Activated CD4-positive, CD25-positive, alpha-beta regulatory T cell treated with anti-CD3 and anti-CD28 coated beads, Interleukin-2, amount 50 U/mL, for 72 hours (primary cell): ENCODE measurements at places on chromosomes 6 and 20.

DNA sequence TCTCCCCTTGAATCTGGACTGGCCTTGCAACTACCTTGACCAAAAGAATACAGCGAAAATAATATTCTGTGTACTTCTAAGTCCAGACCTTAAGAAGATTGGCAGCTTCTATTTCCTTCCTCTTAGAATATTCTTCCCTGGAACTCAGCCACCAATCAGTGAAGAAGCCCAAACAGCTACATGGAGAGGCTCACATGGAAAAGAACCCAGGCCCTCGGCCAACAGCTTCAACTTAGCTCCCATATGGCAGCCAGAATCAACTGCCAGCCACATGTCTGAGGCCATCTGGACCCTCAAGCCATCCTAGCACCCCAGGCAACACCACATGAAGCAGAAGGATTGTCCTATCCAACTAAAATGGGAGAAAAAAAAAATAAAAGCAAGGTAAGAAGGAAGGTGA is 178.8 kb downstream of the IBTK start:
- no peak for DNase-seq

DNA sequence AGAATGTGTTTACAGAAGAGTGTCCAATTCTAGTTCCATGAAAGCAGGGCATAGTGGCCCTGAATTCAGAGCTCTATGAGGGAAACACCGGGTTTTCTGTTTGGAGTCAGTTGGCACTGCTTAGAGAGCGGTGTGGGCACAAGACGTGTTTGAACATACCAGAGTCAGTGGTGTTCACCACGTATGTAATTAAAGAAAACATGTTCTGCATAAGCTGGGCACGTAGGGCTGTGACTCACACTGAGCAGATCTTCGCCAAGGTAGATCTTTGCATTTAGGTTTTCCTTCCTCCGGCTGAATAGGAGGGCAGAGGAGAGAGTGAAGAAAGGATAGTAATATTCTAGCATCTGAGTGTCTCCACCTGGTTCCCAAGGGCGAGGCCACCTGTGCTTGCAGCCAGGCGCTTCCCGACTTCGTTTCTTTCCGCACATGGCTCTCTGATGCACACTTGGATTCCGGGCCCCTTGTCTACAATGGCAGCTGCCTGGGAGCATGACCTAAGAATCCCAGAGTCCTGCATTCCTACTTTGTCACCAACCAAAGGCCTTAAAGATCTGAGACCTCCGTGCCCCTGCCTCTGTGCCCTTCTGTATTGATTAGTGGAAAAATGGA is 136.2 kb downstream of the ERMARD start:
- DNase-seq, result no peak

DNA sequence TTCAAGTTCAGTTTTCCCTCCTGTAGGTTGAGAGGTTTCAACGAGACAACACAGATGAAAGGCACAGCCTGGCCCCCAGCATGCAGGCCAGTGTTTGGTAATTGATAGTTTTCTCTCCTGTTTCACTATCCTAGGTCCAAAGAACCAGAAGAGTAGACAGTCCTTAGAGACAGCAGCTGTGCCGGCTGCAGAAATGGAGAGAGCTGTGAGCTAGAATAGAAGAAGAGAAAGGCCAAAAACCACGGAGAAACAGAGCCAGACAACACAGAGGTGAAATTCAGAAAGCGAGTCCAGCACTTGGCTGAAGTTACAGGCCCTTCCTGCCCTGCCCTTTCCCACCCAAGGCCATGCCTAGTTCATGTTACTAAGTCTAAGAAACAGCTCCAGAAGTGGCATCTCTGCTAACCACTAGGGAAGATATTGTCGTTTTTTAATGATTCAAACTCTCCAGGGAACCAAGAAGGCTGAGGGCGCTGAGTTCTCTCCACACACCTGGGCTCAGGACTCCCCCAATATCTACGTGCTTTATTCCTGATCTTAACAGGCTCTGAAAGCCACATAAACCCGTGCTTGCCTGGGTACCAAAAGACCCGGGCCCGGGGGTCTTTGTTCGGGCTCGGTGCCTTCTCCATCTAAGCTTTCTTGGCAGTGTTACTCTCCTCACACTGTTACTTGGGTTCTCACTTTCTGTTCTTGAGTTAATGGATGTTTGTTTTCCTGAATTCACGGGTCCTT is 16.5 kb upstream of the RBPJL start:
- no peak for DNase-seq

DNA sequence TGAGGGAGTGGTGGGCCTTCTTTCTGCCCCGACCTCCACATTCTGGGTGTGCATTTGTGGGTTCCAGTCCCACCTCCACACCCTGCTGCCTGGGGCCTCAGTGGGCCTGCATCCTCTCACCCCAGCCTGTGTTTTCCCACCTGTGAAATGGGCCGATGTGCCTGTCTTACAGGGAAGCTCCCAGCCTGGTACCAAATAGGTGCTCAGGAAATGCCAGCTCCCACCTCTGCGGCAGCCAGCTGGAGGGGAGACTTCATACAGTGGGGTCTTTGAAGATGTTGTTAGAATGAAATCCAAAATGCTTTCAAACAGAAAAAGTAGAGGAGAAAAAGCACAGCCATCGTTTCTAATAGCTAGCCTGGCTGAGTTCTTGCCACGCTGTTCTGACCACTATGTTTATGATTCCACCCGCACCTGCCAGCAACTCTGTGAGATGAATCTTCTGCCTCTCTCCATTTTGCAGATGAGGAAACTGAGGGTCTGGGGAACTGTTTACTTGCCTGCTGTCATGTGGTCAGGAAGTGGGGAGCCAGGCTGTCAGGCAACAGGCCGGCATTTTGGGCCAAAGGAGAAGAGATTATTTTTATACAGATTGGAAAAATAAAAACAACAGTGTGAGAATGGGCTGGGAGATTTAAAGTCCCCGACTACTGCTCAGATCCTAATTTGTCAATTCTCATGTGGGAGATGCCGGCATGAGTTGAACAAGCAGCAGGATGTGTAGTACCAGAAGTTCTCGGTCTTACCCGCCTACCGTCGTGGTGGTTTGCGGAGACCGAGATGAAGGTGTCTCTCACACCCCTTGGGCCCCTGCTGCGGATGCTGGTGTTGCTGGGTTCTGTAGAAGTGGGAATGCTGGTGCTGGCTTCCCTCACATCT is 4.6 kb downstream of the TMEM181 start:
- DNase-seq, result no peak

DNA sequence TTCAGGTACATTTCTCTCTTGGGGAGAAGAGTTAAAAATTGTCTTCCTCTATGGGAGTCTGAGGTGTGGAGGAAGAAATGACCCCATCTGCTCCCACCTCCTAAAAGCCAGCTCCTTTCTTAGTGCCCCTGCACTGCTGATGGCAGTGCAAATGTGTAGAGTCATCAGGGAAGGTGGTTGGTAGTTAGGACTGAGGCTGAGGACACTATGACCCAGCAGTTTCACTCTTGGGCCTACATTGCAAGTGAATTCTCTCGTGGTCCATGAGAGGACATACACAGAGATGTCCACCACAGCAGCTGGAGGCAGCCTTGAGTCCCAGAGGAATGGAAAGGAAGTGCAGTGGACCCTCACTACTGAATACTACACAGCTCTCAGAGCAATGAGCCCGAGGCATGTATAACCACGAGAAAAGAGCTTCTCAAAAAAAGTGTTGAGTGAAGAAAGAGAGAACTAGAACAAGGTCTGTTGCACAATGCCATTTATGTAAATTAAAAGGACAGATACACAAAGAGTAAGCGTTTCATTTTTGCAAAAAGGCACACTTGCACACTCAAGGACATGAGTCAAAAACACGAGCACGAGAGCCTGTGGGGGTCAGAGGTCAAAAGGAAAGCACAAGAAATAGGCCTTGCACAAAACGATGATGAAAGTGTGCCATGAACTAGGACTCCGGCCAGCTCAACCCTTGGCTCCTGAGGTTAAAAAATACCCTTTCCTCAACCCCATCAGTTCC is 308.2 kb upstream of the PRND start:
- DNase-seq, result no peak

DNA sequence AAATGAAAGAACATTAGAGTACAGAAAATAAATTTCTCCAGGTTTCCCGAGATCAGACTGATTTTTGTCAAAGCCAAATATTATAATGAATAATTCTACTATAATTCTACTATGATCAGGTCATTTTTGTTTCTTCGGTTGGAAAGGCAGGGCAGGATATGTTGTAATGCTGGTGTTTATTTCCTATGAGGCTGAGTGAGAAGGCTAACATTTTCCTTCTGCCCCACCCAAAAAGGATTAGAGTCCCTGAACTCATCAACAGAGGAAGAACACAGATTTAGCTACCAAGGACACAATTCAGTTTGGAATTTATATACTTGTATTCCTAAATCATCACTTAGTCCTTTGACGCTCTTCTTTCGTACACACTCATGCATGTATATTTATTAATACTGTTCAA is 318.9 kb downstream of the SYNE1 start:
- no peak for DNase-seq

GRCh38 chr6:122947355-122947754 is 48.7 kb upstream of the CLVS2 start:
- DNase-seq, result no peak

GRCh38 chr6:135750081-135750480 is 101.4 kb upstream of the PDE7B start:
- DNase-seq, result no peak

DNA sequence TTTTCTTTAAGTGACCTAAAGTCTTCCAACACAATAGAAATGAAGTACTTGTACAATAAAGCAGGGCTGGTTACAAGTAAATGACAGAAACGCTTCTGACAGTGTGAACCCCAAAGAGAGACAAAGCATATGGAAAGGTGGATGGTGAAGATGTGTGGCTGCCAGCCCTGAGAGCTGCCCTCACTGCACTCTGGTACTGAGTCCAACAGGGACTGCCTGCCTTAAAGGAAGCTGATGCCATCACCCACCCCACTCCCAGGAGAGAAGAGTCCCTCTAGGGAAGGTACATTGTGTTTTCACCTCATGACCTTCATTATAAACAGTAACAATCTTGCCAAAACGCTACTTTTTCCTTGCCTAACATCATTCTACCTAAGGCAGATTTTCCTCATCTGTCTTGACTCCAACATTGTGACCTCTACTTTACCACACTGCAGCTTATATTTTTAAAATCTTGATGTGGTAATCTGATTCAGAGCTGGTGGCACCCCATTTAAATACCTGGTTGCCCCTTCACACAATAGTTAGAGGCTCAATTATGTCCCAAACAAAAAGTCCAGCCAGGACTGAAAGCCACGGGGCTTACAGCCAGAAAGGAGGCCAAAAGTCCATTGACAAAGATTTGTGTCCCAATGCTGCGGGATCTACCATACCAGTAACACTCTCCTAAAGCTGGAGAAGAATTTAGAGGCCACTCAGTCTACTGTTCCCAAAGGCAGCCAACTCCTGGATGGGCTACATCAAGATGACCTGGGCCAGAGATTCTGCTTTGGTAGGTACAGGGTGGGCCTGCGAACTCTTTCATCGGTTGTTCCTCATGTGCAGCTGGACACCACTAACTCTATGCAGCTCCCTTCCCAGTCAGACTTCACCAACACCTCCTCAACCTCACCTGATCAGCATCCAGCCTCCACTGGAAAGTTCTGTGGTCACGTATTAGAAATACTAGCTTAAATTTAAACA is 4.4 kb downstream of the APMAP start:
- DNase-seq, result peak; percentile 12

DNA sequence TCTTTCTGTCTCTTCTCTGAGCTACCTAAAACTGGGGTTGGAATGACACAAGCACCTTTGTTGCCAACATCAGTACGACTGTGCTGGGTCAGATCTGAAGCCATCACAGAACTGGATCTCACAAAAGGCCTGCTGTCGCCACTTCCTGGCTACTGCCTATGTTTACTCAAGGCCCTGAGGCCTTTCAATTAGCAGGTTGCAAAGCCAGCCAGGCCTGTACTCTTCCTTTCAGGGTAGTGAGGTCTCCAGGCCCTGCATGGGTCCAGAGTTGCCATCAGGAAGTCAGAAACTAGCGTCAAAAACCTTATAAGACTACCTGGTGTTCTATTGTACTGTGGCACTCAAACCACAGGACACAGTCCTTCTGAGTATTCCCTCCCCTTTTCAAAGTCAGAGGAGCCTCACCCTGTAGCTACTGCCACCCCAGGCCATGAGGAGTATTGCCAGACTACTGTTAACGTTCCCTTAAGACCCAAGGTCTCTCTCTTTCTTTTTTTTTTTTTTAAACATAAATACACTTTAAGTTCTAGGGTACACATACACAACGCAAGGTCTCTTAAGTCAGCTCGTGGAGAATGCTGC is 937.4 kb upstream of the GJE1 start:
- no peak for DNase-seq

GRCh38 chr6:132020138-132020581 is 69.0 kb upstream of the CCN2 start:
- no peak for DNase-seq

- no peak for DNase-seq
These were observed 78.0 kb upstream of the SMIM8 start for GRCh38 chr6:87244380-87244779.

GRCh38 chr20:24995741-24996448 is 3.3 kb upstream of the APMAP start:
- DNase-seq, result peak; percentile 13

DNA sequence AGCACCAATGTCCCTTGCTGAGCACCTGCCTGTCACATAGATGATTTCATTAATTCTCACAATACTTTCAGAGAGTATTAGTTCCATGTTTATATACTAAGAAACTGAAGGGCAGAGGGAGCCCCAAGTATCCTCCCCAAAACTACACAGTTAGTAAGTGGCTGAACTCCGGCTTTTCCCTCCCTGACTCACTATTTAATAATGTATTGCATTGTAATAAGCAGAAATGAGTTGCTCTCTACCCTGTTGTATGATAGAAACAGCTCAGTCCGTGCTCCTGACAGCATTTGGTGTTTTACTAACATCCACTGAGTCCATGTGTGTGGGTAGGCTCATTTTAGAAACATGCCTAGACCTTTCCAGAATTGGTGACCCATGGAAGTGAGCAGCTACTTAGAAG is 76.8 kb downstream of the OLIG3 start:
- DNase-seq, result no peak

DNA sequence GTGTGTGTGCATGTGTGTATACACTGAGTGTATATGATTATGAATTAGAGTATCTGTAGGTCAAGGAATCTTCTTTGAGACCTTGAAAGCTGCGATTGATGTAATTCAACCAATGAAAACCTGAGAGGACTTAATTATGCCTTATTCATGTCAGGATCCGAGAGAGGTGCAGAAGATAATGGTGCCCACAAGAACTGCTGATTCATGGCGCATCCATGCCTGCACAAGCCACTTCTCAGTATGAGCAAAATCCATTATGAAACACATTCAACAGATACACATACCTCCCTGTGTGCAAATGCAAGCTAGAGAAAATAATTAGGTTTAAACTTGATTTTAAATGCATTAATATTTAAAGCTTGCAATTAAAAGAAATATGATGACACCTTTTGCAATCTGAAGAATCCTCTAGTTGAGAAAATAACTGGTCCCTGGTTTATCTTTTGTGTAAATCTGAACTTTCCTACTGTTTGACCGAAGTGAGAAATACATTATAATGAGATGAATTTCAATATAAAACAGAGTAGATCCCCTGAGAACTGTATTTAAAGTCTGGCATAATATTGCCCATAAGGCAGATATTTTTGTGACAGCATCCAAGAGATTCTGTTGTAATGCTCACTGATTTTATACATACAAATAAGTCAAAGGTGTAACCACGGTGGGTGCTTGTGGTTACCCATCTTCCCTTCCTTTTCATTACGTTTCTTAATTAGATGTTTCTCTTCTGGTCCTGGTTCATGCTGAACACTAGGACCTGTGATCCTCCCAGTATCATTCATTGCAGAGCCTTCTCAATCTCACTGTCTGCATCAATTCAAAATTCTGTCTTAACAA is 45.6 kb downstream of the LY86 start:
- no peak for DNase-seq
